ENCODE measurements at places on chromosomes 7 and 10. TPM values are rescaled to one million over a fixed set of nuclear protein-coding genes. Genes with fewer than 3 reads are reported as not detected.

DNA sequence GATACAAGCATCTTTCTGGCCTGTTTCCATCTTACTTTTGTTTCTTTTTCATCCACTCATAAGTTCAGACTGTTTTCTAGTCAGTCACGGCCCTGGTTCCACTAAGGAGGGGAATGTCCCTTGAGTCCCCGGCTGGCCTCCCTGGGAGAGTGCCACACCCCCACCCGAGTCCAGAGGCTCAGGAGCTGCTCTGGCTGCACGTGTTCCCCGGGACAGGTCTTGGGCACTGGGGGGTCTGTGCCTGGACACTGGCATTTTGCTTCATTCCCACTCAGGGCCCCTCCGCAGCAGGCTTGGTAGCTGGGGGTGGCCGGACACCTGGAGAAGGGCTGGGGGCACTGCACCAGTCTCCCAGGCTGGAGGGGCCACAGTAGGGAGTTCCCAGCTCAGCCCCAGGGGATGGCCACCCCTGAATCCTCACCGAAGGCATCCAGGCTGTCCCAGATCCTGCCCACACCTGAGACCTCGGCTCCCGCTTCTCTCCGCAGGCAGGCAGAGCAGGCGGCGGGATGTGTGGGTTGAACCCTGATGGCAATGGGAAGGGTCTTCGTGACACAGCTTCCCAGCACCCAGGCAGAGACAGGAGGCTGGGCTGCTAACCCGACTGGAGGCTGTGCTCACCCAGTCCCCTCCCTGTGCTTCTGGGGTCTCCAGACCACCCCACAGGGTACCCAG, 92.3 kb downstream of the BMS1 start:
- DNase-seq: no peak

DNA sequence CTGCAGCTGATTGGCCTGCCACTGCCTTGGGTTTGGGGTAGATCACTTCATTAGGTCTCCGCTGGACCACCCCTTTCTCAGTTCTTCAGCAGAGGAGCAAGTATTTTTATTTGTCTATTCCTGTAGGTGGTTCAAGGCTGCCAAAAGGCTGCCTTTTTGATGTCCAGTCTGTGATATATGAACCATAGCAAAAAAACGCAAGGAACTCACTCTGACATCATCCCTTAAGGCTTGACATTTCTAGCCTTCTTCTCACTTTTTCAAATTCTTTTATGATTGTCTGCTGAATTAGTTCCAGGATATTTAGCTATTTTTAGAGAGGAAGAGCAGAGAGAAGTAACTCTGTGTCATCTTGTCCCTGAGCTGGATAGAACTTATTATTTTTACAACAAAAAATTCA, 269.2 kb downstream of the BAMBI start:
- DNase-seq: no peak

GRCh38 chr10:77801474-77802161, 124.9 kb downstream of the DLG5 start:
- DNase-seq: no peak

DNA sequence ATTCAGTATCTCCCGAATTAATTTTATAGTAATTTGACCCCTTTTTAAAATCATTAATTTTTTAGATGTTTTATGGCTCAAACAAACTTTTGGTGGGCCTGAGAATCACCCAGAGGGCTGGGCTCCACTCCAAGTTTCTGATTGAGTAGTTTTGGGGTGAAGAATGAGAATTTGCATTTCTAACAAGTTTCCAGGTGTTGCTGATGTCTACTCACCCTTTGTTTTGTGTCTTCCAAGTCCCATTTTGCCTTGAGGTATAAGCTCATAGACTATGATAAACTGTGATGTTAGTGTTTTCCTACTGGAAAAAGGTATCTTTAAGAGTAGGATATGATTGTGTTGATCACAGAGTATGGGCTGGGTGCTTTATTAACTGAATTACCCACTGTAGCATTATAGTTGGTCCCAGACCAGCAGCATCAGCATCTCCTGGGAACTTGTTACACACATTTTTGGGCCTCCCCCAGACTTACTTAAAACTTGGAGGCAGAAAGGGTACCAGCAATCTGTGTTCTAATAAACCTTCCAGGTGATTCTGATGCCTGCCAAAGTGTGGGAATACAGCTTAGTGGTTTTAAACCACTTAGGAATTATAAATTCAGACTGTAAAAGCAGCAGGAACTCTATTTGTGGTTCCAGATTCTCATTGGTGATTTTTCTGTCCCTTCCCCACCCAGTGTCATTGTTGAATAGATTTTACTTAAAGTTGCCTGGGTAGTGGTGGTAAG, 19.1 kb downstream of the ZNRF2 start:
- no peak for DNase-seq

SORCS1 gene
- total RNA-seq: 13.6 TPM
